ENCODE measurements at places on chromosomes 6 and 20.

DNA sequence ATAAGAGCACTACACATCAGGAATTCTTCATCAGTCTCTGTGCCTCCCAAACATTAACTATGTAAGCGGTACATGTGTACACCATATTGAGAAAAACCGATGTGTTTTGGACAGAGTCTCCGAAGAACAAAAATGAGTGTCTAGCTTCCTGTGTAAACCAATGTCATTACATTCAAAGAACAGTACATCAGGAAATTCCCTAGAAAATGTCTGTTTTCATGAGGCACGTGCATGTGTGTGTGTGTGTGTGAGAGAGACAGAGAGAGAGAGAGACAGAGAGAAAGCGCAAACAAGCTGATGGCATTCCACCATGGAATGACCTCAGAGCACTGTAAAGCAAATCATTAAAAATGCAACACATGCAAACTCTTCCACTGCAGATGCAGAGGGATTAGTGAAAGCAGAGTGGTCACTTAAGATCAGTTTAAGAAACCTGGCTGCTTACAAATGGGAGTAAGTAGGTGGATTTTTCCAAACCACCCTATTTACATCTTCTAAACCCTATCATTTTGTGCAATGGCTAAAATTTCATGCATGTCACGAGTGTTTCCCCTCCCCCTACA, 133.9 kb downstream of the HIVEP2 start:
- no peak for DNase-seq

DNA sequence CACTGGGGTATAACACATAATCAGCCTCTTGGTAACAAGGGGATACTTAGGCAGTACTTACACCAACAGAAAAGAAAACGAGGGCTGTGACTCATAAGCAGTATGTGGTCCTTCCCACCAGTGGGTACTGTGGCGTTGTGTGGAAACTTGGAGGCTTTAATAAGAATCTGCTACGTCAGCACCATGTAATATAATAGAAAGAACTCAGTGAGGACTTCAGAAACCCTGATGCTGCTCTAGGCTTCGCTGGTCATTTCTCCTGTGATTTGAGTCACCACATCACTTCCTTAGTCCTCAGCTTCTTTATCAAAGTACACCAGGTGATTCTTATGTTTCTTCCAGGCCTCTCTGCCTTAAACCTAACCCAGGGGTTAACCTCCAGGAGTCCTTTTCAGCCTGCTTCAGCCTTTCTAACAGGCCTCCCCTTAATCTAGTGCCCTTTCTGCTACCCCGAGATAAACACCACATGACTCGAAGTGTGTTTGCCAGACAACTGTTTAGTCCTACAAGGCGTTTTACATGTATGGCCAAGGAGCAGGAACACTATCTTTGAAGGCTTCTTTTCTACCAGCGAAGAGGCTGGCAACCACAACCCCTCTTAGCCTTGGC, 68.5 kb downstream of the FYN start:
- DNase-seq: peak; percentile 56

DNA sequence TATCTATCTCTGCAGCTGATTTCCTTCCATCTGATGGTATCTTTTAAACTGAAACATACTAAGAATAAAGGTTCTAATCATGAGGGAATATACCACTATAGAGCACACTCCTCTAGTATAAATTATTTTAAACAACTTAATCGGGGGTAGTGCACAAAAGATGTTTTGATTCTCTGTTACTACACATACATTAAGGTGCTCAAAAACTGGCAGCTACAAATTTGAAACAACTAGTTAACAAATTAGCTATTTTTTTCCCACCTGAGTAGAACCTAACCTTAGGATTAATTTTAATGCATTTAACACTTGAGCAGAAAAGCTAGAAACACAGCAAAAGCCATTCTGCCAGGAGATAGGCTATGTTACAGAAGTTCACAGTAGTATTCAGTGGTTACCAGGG, 23.0 kb downstream of the CCNC start:
- no peak for DNase-seq

DNA sequence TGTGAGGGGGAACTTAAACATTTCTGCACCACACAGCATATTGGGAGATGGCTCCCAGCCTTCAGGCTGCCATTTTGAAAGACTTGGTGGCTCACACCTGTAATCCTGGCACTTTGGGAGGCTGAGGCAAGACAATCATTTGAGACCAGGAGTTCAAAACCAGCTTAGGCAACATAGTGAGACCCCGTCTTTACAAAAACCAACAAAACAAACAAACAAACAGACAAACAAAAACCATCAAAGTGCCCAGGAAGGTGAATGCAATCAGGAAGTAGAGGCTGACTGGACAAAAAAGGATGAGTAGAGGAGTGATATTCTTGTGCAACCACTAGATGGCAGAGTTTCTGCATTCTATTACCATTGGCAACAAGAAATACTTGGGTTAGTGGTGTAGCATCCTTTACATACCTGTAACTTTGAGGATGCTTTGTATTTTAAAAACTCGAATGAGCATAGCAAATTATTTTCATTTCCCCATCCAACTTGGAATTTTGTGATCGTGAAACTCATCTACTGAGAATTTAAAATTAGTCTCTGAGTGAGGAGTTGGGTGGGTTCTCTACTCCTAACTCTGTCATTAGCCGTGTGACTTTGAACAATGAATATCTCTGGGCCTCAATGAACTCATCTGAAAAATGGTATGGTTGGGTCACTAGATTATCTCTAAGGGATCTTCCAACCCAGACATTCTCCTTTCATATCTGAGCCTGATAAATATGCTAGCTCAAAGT, 84.4 kb downstream of the CRYBG1 start:
- no peak for DNase-seq

DNA sequence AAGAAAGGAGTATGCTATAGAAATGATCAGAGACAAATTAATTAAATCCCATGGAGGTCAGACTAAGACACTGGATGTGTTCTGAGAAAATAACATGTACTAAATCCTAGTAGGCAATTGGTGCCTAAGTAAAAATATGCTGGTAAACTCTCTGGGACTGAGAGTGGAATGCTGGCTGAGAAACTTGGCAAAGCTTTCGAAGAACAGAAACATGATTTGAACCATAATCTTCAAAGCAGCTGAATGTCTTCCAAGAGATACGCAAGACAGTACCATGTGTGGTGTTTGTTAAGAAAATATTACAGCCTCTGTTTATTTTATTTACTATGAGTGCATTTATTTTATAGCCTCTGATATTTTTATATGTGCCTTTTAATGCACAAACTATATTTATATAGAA, 55.2 kb downstream of the EFHC1 start:
- DNase-seq: no peak

- no peak for DNase-seq
Observed at GRCh38 chr6:118876814-118877213, 17.1 kb upstream of the ASF1A start.

- DNase-seq: no peak
Observed at GRCh38 chr6:22940581-22941290, 371.4 kb downstream of the HDGFL1 start.

GRCh38 chr20:17868151-17868550, 100.4 kb downstream of the SNX5 start:
- DNase-seq: no peak

GRCh38 chr6:124999105-124999764, 37.0 kb downstream of the RNF217 start:
- DNase-seq: no peak

DNA sequence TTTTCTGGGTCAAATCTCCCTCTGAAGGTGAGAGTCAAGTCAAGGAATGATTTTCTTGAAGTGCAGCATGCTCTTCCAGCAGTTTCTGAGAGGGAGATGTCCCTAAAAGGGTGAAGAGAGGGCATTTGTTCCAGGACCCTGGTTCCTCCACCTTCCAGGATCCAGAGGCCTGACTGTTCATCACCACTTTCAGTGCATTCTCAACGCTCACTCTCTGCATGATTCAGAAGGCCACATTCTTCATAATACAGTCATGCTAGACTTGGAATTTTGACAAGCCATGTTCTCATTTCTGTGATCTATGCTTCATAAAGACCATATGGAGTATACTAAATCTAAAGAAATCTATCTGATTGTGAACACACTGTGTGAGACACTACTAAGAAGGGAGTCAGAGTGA, 85.1 kb downstream of the PDE7B start:
- DNase-seq: no peak

GRCh38 chr6:32194825-32195651, 2.6 kb upstream of the GPSM3 start:
- peak; percentile 57 for DNase-seq

GRCh38 chr20:41510847-41511450, 107.2 kb downstream of the CHD6 start:
- no peak for DNase-seq

DNA sequence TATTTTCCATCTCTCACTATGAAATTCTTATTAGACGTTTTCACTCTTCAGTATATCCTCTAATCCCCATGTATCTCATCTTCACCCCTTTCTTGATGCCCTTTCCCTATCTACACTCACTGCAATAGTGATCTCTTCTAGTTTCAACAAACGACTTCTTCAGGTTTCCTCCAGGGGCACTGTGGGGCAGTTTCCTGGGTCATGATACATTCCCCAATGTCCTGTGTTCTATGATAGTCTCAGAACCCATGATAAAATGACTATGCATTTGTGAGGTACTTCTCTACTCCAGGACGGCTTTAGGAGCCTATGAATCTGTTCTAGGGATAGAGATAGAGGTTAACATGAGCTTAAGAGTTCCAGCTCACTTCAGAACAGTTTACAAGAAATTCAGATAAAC, 183.3 kb downstream of the FOXC1 start:
- DNase-seq: no peak

DNA sequence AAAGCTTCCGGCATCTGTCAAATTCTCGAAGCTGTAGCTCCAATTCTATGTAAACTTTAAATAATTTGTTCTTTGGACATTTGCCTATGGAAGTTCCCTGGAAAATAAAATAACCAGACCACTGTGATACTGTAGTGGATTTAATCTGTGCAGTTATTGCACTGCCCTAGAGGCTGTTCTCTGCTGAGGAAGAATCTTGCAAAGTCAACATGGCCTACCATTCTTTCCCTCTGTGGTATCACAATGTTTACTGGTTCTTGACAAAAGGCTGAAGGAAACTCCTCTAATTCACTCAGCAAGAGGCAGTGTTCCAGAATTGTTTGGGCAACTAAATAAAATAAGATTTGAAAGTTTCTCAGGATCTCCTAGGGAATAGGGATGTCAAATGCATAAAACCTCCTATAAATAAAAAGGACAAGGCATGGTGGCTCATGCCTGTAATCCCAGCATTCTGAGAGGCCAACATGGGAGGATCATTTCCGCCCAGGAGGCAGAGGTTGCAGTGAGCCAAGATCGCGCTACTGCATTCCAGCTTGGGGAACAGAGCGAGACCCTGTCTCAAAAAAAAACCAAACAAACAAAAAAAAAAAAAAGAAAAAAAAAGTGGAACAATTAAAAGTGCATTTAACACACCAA, 12.4 kb downstream of the CRNKL1 start:
- no peak for DNase-seq

DNA sequence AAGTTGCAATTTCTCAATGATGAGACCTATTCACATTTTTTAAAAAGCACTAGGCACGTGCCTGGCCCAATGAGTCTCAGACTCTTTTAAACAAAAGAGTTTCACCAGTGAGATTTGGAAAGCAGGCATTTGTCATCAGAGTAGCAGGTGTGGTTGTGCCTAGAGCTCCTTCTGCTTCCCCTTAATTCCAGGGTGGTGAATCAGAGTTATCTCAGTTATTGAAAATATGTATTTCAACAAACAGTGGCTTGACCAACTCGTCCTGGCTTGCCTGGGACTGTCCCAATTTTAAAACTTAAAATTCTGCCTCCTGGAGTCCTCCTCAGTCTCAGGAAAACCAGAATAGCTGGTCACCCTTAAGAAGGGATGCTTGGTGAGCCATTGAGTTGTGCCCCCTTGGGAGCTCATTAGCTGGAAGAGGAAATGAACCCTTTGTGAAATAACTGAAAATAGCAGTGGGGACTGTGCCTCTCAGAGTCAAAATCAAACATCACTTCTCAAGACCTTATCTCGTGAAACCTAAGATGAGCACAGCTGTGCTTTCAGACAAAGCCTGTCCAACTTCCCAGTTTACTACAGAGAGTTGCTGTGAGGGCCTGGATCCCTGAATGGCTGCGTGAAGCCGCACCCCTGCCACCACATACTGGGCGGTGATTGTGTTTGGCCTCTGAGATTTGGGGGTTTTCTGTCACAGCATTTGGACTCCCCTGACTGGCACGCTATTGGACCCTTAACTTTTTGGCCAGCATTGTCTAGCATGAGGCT, 116.3 kb downstream of the ANKRD60 start:
- no peak for DNase-seq

- DNase-seq: no peak
Observed at GRCh38 chr6:91659891-91660290, 1073.0 kb upstream of the MAP3K7 start.

DNA sequence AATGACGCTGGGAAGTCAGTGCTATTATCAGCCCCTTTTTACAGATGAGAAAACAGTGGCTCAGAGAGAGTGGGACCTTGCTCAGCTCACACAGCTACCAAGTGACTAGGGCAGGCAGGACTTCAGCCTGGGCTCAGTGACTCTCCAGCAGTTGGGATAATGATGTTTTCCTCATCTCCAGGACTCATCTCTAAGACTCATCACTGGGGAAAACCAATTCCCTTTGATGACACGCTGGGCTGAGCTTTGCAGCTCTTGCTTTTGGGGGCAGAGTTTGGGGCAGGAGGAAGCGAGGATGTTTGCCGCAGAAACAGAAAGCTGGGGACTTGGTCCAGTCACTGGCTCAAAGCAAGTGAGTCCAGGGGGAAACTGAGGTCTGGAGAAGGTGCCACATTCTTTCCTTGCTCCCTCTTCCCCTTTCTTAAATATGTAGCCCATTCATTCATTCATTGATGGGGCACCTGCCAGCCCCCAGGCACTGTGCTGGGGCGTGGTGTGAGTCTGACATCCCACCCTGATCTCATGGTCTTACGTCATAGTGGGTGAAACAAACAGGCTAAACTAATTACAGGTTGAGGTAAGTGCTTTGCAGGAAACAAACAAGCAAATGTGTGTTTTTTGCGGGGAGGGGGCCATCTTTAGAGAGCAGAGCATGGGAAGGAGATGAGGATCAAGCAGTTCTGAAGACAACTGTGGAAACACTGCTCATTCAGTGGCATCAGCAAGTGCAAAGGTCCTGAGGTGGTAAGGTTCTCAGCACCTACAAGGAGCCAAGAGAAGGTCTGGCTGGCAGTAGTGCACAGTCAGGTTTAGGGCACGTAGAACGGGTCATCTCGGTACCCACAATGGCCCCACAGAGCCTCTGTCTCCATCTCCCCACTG, 74.4 kb upstream of the PMEPA1 start:
- DNase-seq: peak; percentile 10

DNA sequence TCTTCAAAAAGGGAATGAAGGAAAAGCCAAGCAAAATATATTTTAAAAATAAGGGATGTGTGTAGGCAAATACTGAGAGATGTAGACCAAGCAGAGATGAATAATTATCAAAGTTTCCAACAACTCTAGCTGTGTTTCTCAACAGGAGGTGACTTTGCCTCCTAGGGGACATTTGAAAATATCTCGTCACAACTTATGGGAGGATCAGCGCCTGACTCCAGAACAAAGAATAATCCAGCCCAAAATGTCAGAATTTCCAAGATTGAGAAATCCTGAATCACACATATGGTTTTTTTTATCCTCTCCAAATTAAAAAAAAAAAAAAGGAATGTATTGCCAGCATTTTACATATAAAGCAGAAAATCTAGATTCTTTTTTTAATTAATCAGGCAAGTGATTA, 241.2 kb upstream of the ZFP64 start:
- no peak for DNase-seq

- DNase-seq: no peak
Observed at GRCh38 chr6:130517444-130517931, 151.7 kb downstream of the TMEM200A start.

GRCh38 chr20:59047938-59048680, 5.5 kb upstream of the PRELID3B start:
- DNase-seq: no peak
